ENCODE measurements at places on chromosomes 11 and 22. TPM values are rescaled to one million over a fixed set of nuclear protein-coding genes. Genes with fewer than 3 reads are reported as not detected.

DNA sequence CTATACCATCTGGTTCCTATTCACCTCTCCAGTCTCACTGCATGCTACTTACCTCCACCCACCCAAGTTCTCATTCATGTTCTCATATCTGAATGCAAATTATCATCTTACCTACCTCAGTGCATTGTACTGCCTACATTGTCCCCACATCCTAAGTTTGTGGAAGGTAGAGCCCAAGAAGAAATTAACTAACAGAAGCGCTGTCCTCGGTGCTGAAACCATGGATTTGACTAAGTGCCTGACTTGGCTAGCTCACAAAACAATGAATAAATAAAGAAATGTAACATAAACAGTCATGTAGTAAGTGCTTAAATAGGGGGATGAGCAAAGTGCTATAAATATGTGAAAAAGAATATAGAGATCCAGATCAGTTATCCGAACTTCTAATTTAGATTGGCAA is 63.2 kb downstream of the GRIA4 start:
- peaks cover 36% of the 10 kb centered on the region for H3K27me3 ChIP-seq
- H3K4me3 ChIP-seq: no peak overlapping the region
- H3K4me1 ChIP-seq: no peaks in the 10 kb centered on the region
- no peaks in the 10 kb centered on the region for H3K36me3 ChIP-seq

- no peaks in the 10 kb centered on the region for H3K27me3 ChIP-seq
- no peak overlapping the region for H3K4me3 ChIP-seq
- no peak for DNase-seq
- H3K4me1 ChIP-seq: peaks cover 27% of the 10 kb centered on the region
These were observed 40.2 kb downstream of the LMO1 start for GRCh38 chr11:8223513-8223900.

DNA sequence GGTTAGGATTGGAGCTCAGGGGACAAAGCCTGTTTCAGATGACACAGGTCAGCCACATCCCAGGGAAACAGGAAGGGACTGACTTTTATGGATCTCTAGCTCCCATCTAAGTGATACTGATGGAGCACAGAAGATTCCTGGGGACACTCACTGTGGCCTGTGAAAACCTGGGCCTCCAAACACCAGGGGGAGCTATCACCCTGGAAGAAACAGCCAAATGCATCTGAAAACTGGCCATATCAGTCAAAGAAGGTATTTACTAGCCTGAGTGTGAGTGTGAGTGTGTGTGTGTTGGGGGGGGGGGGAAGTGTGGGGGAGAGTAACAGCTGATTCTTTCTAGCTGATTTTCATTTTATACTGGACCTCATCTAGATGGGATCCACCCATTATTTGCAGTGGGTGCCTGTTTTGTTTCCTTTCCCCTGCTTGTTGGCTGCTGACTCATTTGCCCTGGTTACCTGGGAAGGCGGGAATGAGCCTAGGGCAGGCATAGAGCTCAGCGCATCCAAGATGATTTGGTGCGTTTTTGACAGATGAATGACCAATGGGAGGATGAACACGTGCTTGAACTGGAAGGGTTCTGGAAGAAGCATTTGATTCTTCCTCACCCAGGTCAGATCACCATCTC is 284.0 kb downstream of the KIRREL3 start:
- H3K36me3 ChIP-seq: no peaks in the 10 kb centered on the region
- peak; percentile 64 for DNase-seq
- no peak overlapping the region for H3K4me3 ChIP-seq
- no peaks in the 10 kb centered on the region for H3K27me3 ChIP-seq

GRCh38 chr11:121337078-121337477 is 44.5 kb downstream of the SC5D start:
- DNase-seq: no peak
- H3K36me3 ChIP-seq: no peaks in the 10 kb centered on the region
- H3K4me3 ChIP-seq: no peak overlapping the region
- H3K4me1 ChIP-seq: peaks cover 11% of the 10 kb centered on the region
- no peaks in the 10 kb centered on the region for H3K27me3 ChIP-seq

DNA sequence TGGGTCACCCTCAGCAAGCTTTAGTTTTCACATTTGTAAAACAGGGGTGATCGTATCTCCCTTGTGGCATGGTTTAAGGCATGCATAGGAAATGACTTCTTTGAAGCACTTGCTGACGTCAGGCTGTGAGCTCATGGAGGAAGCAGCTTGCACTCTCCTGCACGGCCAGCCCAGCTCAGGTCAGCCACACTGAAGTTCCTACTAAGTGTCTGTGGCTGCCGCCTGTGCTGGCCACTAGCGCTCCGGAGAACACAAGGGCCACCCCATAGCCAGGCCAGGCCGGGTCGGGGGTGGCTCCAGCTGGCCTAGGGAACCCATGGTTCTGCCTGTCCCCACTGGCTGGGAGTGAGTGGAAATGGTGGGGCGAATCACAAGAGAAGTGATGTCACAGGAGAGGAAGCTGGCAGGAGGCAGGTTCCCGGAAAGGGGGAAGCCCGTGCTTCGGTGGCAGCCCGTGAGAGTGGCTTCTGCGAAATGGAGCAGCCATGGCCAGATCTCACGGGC is 28.2 kb downstream of the KCTD17 start:
- no peak overlapping the region for H3K27ac ChIP-seq
- H3K4me3 ChIP-seq: no peak overlapping the region
- no peaks in the 10 kb centered on the region for H3K36me3 ChIP-seq
- no peak for DNase-seq
- H3K4me1 ChIP-seq: no peaks in the 10 kb centered on the region

DNA sequence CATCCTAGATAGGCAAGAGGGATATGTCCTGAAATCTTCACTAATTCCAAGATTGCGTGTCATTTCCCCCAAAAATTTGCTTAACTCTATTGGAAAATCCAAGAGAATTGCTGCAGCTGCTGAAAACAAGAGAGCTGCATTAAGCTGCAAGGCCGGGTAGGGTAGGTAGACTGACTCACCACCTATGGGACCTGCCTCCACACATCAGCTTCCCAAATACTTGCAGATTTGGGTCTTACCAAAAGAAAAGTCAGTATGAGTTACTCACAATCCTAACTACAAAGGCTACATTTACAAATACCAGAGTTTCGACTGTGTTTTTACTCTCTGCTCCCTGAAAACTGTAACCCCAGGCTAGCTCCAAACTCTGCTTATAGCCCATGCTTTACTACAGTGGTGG is 142.5 kb upstream of the TEAD1 start:
- no peaks in the 10 kb centered on the region for H3K36me3 ChIP-seq
- no peak overlapping the region for H3K4me3 ChIP-seq
- H3K4me1 ChIP-seq: no peaks in the 10 kb centered on the region
- H3K27ac ChIP-seq: no peak overlapping the region

DNA sequence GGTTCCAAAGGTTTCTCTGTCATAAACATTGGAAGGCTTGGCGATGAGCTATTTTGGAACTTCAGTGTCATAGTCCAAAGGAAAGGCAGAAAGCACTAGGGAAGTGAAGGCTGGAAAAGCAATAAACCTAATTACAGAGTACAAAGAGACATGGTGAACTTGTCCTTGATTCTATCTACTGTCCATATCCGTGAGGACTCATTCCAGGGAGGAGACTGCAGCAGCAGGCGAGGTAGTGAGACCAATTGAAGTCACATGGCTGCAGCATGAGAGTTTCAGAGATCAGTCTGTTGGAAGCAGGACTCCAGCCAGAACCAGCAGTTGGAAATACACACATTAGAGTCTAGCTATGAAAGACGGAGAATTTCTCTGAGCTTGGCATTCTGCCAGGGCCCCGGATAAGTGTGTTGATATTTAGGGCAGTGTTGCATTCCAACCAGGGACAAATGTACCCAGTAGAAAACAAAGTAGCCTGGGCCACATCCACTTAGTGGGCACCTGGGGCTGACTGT is 54.1 kb upstream of the ARHGAP42 start:
- no peak for DNase-seq
- H3K27me3 ChIP-seq: no peaks in the 10 kb centered on the region
- no peaks in the 10 kb centered on the region for H3K36me3 ChIP-seq
- no peak overlapping the region for H3K4me3 ChIP-seq
- H3K27ac ChIP-seq: no peak overlapping the region
- peaks cover 36% of the 10 kb centered on the region for H3K4me1 ChIP-seq

DNA sequence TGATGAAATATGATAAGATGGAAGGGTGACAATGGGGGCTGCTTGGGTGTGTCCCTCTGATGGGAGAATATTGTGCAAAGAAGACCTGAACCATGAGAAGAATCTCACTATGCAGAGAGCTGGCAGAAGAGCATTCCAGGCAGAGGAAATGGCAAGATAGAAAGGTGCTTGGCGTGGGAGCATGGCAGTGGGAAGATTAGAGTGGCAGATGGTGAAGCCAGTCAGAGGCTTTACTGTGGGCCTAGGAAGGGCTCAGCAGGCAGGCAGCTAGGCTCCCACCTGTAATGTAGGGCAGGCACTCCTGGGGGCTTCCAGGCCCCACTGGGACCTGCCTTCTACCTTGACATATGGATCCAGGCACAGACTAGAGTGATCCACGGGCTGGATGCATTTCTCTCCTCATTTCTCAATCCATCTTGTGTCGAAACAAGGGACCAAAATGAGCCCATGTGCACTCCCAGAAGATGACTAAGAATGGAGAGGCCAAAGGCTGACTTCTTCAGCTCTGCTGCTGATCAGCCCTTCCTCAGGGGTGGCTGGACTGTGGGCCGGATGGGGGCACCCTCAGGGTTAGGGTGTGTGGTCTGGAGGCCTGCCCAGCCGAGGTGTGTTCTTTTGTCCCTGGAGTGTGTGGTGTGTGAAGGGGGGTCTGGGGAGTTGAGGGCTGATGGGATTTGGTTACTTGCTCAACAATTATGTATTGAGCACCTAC is 88.3 kb downstream of the TSPAN18 start:
- peak overlapping the region; percentile 2 for H3K4me3 ChIP-seq
- H3K27ac ChIP-seq: peak overlapping the region; percentile 91
- no peak for DNase-seq
- H3K36me3 ChIP-seq: peaks cover 9% of the 10 kb centered on the region
- no peaks in the 10 kb centered on the region for H3K27me3 ChIP-seq

GRCh38 chr11:94770563-94771120 is 2.5 kb downstream of the AMOTL1 start:
- H3K4me3 ChIP-seq: no peak overlapping the region
- peaks cover 14% of the 10 kb centered on the region for H3K36me3 ChIP-seq
- peaks cover 38% of the 10 kb centered on the region for H3K4me1 ChIP-seq
- H3K27me3 ChIP-seq: no peaks in the 10 kb centered on the region

- H3K4me3 ChIP-seq: no peak overlapping the region
- no peak overlapping the region for H3K27ac ChIP-seq
- no peaks in the 10 kb centered on the region for H3K27me3 ChIP-seq
- no peak for DNase-seq
- H3K36me3 ChIP-seq: peaks cover 36% of the 10 kb centered on the region
- peaks cover 15% of the 10 kb centered on the region for H3K4me1 ChIP-seq
These were observed 5.4 kb downstream of the APIP start for GRCh38 chr11:34910817-34911216.

- H3K27ac ChIP-seq: peak overlapping the region; percentile 73
- peaks cover 12% of the 10 kb centered on the region for H3K27me3 ChIP-seq
- DNase-seq: no peak
- H3K4me1 ChIP-seq: peaks cover 11% of the 10 kb centered on the region
- H3K4me3 ChIP-seq: no peak overlapping the region
These were observed 132.6 kb downstream of the SHANK2 start for GRCh38 chr11:71119656-71120269.

- H3K27ac ChIP-seq: no peak overlapping the region
- DNase-seq: no peak
- H3K4me1 ChIP-seq: peaks cover 4% of the 10 kb centered on the region
- no peak overlapping the region for H3K4me3 ChIP-seq
- H3K27me3 ChIP-seq: no peaks in the 10 kb centered on the region
These were observed 22.2 kb upstream of the BIRC3 start for GRCh38 chr11:102295045-102295444.

The DCUN1D5 gene
- total RNA-seq: 39.1 TPM

The GUCY1A2 gene
- 4.0 TPM for total RNA-seq

The PPFIA1 gene
- 56.4 TPM for total RNA-seq

The ROBO4 gene
- total RNA-seq: 0.07 TPM

Data from neural crest cell (in vitro differentiated cells).